ENCODE measurements at places on chromosomes 5 and 9.

DNA sequence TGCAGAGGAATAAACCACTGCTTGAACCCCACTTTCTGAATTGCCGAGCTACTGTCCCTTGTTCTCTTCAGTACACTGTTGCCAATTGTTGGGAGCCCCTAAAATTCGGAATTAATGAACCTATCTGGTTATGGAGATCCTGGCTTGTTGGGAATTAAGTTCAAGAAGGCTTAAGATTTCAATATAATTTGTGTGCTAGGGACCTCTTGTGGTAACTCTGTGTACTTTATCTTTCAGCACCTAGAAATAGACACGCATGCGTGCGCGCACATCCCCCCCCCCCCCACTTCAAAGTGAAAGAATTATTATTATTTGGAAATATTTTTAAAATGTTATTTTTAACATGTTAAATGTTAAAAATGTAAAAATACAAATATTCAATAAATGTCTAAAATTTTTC, 53.3 kb upstream of the FAM169A start:
- no peak for DNase-seq

GRCh38 chr5:17005107-17005828, 69.2 kb upstream of the MYO10 start:
- no peak for DNase-seq

DNA sequence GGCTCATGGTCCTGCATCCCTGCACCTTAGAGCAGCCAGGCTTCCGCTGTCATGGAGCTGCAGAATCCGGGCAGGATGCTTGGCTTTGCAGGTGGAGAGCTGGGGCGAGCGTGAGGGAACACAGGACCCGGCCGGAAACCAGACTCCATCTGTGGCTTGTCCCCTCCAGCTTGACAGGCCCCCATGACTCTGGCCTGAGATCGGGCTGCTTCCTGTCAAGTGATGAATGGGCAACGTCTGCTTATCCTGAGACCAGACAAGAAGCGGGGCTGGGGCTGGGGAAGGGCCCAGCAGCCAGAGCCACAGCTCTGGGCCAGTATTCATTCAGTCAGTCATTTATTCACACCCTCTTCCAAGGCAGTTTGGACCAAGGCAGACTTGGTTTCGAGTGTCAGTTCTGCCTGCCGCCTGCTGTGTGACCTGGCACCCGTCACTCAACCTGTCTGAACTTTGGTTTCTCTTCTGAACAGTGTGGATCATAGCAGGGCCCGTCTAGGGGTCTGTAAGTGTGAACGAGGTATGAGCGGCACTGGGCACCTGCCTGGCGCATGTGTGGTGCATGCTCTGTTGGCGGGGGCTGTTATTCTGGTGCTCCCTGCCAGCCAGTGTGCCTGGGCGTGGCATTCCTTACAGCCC, 37.5 kb downstream of the NEK6 start:
- DNase-seq, result no peak

DNA sequence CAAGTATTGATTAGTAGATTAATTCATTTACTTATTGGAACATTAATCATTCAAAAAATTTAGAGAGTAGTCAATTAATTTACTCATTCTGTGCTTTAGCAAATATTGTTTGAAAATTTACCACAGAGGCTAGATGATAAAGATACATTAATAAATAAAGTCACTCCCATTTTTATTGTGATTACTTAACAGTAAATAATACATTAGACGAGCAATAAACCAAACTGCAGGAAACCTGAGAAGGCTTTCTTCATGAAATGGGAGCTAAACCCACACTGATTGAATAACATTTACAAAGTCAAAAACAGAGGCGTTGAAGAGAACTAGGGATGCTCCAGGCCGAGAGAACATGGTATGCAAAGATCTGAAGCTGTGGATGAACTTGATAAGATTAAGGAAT, 38.8 kb upstream of the PRDM9 start:
- DNase-seq, result no peak

DNA sequence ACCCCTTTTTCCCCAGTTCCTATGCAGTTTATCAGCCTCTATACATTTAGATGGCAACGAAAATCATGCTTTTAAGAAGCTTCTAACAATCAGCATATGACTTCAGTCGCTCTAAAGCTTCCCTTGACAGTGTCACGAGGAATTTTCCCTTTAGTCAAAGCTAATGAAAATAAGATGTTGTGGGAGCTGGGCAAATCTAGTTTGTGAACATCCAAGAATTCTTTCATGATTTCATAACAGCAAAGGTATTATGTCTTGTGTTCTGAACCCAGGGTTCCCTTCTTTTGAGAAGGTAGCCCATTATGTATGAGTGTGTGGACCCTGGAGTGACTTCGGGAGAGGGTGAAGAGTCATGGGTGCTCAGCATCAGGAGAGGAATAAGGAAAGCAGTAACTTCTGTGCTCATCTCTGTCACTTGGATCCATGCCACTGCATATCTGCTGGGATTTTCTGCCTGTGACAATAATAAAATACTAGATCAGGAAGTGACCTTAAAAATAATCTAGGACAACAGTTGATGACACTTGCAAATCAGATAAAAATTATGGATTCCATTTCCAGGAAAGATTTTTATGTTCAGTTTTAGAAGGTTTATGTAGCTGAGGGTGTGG, 102.4 kb downstream of the PCSK1 start:
- no peak for DNase-seq

DNA sequence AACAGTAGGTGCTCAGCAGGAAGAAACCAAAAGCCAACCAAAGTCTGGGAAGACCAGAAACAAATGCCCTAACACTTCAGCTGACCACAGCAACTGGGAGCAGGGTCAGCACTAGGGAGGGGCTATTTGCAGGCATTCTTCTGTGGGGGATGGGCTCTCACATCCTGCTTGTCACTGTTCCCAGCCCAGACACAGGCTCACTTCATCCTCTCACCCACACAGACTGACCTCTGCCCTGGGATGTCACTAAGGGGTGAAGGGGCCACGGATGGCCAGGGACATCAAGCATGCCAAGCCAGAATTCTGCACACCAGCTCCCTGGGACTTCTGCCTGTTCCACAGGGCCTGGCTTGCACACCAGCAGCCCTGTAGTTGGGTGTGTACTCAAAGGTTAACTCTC, 28.7 kb downstream of the GFRA3 start:
- peak; percentile 41 for DNase-seq

DNA sequence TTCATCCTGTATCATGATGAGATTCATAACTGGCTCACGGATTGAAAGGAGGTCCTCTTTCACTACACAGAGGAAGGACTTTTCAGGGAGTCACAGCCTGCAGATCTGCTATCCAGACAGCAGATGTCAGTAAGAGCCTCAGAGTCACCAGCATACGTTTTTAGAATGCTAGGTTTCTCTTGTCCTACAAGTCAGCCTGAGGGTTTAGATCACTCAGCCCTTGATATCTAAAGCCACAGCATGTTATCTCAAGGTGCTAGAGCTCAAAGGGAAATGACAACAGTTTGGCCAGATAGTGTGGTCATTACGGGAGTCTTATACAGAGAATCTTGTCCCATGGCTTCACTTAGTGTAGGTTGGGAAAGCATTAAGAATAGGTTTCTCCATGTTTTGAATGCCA, 30.9 kb upstream of the SLC46A2 start:
- DNase-seq, result no peak

GRCh38 chr5:66958980-66959641, 237.5 kb downstream of the CD180 start:
- peak; percentile 82 for DNase-seq

- DNase-seq, result no peak
Observed at GRCh38 chr9:129111528-129112151, 425 bp downstream of the PTPA start.

DNA sequence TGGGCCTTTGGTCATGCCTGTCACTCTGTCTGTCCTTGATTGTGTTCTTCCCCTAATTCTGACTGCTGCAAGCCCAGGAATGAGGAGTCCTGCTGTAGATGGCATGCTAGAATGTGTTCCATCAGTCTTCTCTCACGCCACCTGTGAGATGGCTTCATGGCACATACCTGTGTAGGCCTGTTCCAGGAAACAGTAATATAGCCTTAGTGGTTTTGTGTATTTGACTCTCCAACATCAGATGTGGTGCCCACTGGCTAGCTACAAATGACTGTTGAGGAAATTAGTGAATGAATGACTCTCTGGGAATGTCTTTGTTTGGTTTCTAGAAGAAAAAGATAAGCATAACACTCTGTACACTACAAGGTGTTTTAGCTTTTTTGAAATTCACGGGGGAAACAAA, 367.5 kb downstream of the KDM4C start:
- no peak for DNase-seq

DNA sequence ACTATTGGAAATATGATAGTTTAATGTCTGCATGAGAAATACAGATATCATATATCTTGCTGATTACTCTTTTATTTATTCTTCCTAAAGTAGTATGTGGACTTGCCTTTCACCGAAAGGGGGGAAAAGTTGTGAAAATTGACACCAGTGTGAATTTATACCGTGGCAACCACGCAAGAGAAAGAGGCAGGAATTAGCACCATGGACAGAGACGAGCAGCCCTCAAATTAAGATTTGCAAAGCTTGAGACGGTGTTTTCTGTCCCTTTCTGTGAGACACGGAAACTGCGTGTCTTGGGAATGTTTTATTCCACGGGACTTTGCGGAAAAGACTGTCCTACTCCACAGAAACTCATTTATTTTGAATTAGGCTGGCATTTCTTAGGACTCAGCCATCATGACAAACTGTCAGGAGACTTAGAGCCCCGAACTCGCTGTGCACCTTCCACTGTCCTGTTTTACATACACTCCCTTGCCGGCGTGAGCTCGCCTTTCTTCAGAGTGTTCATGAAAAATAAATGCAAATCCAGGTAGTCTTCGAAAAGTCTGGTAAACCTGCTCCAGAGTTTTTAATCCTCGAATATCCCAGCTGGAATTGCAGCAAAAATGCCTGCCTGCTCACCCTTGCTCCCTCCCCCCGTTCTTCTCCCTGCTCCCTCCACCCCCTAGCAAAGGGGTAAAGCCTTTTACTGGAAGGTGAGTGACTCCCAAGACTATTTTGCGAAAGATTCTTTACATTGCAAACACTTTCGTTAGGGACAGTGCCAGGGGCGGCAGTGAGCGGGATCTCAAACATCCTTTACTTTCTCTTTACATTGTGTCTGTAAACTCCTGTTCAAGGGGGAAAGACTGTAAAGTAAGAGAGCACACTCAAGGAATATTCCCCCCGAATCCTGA, 3.8 kb upstream of the ELAVL2 start:
- DNase-seq, result no peak

- DNase-seq, result peak; percentile 89
Observed at GRCh38 chr9:128203024-128203706, at the start of gene DNM1. TSS of gene DNM1 (plus strand) at chr9:128203379. CDS start at chr9:128203471, 92 bp downstream.

DNA sequence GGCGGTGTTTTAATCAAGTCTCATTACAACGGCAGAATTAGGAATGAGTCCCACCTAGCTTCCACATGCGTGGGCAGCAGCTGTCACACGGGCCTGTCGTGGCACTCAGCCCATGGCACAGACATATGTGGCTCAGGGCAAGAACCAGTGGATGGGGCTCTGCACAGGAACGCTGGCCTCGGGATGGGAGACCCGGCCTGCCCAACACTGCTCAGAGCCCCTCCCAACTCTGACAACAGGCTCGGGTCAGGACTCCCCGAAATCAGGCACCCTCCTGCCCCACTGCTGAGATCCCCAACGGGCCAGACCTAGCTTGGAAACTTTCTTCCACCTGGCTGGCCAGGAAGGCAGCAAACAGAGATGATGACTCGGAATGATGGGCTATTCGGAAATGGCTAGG, 4.9 kb upstream of the SURF6 start:
- DNase-seq, result no peak

DNA sequence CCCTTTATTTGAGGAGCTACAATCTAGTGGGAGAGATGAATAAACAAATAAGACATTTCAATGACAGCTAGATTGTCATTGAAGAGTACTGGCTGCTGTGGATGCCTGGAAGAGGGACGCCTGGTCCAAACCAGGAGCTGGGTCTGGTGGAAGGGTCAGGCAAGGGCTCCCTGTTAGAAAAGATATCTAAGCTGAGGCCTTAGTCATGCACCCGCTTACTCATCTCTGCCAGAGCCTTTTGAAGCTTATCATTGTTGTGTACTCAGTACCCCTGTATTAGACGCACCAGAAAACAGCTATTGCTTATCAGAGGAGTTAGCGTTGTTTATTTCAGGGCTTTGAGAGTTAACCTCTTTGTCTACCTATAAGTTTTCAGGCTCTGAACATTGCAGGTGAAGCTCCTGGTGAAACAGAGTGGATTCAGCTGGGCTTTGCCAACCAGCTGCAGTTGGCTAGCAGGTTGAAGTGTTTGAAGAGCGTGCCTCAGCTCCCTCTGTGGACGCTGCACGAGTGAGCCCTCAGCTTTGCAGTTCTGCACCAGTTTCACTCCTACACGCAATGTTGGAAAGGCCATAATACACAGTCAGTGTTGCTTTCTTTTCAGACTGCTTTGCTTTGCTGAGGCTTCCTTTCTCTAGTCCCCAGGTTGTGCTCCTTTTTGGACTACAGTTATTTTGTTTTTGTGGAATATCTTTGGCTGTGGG, 5.6 kb upstream of the GPR151 start:
- DNase-seq, result no peak

- DNase-seq, result no peak
Observed at GRCh38 chr9:127116088-127116726, 6.2 kb downstream of the ANGPTL2 start.

DNA sequence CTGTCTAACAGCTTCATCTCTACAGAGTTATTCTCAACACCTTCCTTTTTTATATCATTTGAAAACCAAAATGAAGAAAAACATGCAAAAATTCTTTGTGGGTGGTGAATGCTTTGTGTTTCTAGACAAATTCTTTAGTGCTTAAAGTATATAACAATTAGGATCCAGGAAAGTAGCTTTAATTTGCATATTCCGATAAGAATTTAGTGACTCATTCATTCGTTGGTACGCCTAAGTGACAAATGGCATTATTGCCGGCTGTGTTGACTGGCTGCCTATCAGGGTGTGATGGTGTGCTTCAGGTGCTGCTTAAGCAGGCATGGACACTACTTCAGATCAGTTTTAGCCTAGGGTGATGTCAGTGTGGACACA, 35.2 kb downstream of the LMNB1 start:
- no peak for DNase-seq

GRCh38 chr9:101739311-101739710, 864 bp upstream of the GRIN3A start:
- DNase-seq, result no peak

DNA sequence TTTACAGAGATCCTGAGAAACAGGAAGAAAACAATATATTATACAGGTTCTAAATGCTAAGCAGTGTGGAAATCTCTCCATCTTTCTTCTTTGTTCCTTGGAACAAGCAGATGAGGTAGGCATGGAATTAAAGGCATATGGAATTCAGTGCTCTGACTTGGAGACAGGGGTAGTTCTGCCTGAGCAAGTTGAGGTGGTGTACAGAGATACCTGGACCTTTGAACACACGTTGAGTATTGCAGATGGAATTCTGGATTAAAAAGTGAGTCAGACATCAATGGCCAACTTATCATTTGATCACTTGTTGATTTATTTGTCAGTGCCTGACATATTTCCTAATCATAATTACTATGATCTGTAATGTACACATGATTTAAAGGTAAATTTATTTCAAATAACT, 293.9 kb upstream of the IRX4 start:
- DNase-seq, result no peak

GRCh38 chr5:134444941-134445471, 33.3 kb upstream of the CDKN2AIPNL start:
- DNase-seq, result no peak

Data from posterior vena cava (tissue), 2 donors.